Progenitor cell of endocrine pancreas (in vitro differentiated cells): ENCODE measurements at places on chromosomes 3 and 15.

DNA sequence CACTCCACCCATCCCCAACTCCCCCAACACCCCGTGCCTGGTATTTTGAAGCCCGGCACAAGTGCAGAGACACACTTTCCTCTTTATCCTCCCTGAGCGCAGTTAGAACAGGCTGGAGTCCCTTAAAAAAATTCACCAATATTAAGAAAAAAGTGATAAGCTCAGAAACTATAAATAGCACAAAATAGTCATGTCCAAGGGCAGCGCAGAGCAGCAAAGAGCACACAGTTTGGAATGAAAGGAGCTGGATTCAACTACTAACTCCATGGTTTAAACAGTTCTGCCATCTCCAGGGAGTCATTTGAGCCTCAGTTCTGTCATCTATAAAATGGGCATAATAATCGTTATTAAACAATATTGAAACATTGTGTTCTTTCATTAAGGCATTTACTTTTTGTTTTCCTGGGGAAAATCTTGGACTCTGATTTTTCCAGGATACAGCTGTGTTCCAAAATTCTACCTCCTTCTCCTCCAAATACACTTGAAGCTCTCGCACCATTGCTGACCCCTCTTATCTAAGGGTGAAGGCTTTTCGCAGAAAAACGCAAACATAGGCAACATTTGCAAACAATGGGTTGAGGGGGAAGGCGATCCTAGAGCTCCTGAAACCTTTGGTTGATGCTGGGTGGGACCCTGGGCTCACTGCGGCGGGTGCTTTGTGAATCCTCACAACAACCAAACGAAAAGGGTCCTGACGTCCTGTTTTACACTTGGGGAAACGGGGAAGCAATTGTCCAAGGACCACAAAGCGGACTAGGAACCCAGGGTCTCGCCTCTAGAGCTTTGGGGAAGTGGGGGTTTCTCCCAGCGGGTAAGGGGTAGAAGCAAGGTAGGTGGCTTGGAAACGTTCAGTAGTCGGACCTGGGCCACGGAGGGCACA, 41.8 kb downstream of the EPHB3 start:
- no peak for DNase-seq

GRCh38 chr3:111596328-111596727, 1.2 kb upstream of the ZBED2 start:
- no peak for DNase-seq

DNA sequence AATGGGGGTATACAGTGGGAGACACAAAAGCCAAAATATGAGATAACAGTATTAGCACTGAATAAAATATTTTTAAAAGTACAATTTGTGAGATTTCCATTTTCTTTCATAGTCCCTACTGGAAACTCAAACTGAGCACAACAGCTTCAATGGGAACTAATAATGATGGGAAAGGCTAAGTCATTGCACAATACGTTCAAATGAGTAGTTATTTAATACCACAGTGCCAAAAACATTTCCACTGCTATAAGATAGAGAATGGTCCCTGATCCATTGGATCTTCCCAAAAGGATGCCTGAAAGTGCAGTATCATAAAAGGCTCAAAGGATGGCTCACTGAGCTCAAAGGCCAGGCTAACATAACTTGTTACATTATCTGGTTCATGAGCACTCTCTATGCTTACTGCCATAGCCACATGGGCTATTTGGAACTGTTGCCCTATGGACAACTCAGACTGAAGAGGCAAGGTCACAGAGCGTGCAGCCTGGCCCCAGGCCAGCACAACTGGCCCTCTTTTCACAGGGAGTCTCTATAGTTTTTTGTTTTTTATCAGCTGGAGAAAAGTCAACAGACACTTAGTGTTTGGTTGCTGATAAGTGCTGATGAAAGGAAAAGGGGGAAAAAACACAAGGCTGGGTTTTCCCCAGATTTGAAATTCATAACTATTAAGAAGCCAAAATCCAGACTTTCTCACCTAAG, 54.1 kb upstream of the PPIB start:
- no peak for DNase-seq

DNA sequence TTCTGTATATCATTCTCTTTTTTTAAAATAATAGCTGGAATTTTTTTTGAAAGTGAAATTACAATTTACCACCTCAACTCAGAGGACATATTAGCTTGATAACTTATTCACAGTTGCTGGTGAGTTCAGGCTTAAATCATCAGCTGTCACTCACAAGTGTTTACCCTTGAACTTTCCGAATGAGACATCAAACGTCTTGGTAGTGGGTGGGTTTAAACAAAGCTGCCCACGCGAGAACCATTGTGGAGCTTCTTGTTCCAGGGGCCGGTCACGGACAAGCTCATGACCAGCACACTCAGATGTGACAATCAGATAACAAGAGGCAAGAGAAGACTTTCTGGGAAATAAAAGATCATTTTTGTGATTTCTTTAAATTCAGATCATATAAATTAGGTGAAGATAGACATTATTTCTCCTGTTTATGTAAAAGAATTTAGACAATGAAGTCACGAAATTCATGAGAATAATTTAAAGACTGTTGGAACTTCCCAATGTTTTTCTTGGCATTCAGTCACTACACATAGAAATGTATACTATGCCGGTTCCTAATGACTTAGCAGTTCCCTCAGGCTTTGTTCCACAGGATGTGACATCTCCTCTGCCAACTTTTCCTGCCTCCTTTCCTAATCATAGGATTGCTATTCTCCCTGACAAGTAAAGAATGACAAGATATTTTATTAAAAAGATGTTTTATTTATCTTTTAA, 29.3 kb downstream of the BTD start:
- DNase-seq, result no peak

GRCh38 chr15:94930960-94931359, 699.6 kb downstream of the MCTP2 start:
- DNase-seq, result no peak

- DNase-seq, result no peak
Observed at GRCh38 chr3:115710799-115711198, 87.5 kb downstream of the GAP43 start.

DNA sequence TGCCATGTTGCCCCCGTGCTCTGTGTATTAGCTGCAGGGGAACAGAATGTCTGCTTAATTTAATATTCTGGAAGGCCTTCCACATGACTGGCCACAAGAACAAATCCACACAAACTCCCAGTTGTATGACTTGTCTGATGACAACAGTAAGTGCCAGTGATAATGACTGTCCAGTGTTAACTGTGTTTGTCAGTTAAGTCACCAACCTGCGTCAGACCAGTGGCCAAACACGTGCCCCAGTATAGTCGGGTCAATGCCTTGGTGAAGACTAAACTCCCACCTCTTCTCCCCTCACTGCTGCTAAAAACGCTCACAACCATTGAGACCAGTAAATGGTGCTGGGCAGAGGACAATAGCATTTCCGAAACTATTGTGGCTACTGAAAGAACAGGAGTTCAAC, 9.8 kb upstream of the ATP13A5 start:
- DNase-seq, result no peak

DNA sequence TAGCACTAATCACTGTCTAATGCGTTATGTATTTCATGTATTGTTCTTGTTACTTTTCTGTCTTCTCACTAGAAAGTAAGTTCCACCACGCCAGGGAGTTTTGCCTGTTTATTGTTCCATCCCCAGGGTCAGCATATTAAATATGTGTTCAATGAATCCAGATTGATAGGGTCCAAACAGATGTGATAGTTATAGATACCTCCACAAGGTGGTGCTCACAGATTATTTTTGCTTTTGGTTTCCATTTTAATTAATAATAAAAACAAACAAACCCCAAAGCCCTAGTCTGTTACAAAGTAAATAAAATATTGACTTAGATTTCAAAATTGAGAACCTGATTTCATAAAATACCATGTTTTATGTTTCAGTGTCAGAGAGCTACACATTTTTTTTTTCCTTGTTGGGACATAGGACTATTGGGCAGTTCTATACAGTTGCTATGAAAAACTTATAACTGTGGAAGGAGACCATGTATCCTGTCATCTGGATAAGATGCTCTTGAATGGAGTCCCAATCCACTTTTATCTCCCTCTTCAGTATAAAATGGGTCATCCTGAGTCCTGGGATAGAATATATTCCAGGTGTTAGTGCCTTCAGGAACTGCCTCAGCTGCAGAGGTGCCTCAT, 12.4 kb downstream of the OTOL1 start:
- no peak for DNase-seq

DNA sequence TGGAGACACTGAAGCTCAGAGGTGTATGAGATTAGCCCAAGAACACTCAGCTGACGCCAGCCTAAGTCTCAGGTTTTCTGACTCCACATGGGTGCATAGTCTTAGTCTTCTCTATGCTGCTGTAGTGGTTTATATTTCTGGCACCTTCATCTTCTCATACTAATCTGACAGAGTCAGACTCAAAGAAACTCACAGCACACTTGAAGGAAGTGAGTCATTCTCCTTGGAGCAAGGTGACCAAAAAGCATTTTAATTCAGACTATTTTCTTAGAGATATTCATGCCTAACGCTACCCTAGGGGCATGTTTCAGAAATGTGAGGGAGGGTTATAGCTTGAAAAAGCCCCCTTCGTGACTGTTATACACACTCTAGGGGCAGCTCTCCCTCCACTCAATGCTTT, 775.3 kb upstream of the ARPP21 start:
- DNase-seq, result no peak
